ENCODE measurements at places on chromosomes 4 and X.

GRCh38 chr4:73703320-73703719 is 37.0 kb upstream of the CXCL8 start:
- DNase-seq, result no peak

DNA sequence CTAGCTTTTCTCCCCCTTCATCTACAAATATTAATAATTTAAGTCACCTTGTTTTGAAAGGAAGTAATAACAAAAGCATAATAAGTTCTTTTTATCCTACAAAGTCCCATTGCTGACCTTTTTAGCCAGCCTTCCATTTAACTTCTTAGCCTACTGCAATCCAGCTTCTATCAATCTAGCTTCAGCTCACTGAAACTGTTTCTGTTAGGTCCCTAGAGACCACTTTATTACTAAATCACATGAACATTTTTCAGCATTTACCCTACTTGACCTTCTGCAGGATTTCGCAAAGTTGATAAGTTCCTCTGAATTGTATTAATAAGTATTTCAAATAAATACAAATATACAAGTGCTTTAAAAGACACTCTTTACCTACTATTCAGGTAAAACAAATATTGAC is 186.5 kb downstream of the ANTXR2 start:
- no peak for DNase-seq

GRCh38 chrX:67601771-67602170 is 58.0 kb downstream of the AR start:
- no peak for DNase-seq

GRCh38 chr4:149794352-149794751 is 21.3 kb downstream of the IQCM start:
- DNase-seq, result no peak

GRCh38 chrX:88789825-88790224 is 42.8 kb downstream of the CPXCR1 start:
- DNase-seq, result no peak
